Stimulated activated CD4-positive, alpha-beta T cell treated with anti-CD3 and anti-CD28 coated beads, Interleukin-4, amount 100 ng/mL, for 24 hours (primary cell): ENCODE measurements at places on chromosomes 6 and 20.

DNA sequence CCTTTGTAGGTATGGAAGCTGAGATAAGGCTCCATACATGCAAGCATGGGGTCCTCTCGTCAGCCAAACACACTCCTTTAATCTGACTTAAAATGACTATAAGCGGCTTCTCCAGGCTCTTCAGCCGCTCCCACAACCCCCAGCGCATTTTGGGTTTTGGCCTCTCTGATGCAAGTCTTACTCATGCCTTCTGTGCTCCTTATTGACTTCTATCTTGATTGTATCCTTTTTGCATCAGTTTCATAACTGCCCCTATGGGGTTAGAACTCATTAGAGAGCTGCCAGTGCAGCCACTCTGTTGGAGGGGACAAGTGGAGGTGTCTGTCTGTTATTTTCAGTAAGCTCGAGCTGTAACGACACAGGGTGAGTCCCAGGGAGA, 70.1 kb upstream of the TAB2 start:
- no peak for DNase-seq

- DNase-seq, result no peak
These were observed 173.2 kb upstream of the MARCKS start for GRCh38 chr6:113683968-113684367.

- DNase-seq, result no peak
These were observed 137.2 kb upstream of the PRND start for GRCh38 chr20:4584510-4584909.

GRCh38 chr6:24844903-24845302, 46.2 kb upstream of the ARMH2 start:
- no peak for DNase-seq

DNA sequence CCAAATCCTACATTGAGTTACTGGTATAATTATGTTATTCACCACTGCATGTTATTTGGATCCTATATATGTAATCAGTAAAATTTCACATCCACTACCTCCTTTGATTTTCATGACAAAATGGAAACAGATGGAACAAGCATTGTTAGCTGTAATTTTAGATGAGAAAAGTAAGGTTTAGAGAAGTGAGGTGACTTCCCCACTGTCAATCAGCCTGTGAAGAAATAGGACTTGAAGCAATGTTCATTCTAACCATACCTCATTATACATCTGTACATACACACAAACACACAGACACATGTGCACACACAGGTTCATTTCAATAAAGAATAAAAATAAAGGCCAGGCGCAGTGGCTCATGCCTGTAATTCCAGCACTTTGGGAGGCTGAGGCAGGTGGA, 23.7 kb upstream of the QKI start:
- DNase-seq, result no peak

DNA sequence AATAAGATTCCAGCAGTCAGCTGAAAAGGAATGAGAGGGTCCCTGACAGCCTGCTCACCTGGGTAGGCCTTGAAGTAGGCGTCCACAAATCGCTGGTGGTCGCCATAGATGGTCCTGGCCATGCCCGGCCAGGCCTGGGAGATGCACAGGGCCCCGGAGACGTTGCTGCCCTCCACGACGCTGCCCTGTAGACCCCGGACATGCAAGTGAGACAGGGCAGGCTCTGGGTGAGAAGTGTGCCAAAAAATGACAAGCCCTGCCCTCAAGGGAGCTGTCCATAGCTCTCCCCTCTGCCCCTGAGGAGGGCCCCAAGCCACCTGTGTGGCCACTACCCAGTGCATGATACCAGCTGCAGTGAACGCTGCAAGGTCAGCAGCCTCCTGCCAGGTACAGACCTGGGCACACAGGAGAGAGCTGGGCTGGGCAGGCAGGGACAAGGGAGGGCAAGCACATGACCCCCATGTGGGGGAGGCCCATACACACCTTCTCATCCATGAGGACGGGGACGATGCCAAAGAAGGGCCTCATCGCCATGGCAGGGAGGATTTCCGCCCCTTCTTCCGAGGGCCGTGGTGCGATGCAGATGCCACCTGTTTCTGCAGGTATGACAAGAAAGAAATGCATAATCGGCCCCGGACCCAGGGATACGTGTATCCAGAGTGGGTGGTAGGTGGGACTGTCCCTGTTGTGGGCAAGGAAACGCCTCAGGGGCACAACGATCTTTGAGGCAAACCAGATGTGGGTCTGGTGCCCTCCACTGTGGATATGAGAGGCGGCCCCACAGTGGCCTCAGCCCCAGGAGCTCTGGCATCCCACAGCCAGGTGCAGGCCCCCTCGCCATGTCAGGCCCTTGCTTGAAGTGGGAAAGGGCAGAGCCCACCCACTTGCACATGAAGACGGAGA, 21.2 kb upstream of the APMAP start:
- no peak for DNase-seq

GRCh38 chr6:38603496-38603895, 36.2 kb downstream of the BTBD9 start:
- DNase-seq, result no peak

DNA sequence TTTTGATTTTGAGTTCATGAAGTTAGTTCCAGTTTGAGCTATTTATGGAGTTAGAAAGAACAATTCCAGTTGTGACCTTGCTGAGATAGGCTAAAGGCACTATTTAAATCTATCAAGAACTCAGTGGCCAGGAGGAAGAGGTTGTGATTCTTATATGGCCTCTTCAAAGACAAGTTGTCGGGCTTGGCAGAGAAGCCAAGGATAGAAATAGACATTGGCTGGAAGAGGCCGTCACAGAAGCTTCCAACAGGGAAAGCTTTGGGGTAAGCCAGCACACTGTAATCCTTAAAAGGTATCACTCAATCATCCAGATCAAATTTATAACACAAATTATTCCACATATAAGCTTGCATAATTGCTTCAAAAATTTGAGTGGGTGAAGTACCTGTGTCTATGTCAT, 286.1 kb downstream of the SYNE1 start:
- DNase-seq, result no peak

DNA sequence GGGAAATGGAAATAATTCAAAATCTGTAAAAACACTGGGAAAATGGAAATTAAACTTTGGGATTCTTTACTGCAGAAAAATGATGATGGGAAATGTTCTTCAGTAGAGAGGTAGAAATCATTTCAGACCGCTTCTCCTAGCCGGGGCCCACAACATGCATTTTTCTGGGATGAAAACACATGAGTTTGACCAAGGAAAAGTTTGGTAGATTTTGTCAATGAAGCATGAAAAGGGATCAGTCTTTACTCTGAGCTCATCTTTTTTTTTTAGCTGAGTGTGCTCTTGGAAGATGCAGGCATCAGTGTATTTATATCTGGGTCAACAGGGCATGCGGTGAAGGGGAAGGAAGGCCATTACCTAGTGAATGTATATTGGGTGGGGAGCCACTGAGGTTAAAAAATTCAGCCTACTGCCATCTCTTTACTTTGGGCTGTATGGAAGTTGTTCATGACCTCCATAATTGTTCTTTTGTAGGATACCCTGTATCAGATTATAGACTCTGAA, 36.8 kb downstream of the PLCB1 start:
- DNase-seq, result no peak

DNA sequence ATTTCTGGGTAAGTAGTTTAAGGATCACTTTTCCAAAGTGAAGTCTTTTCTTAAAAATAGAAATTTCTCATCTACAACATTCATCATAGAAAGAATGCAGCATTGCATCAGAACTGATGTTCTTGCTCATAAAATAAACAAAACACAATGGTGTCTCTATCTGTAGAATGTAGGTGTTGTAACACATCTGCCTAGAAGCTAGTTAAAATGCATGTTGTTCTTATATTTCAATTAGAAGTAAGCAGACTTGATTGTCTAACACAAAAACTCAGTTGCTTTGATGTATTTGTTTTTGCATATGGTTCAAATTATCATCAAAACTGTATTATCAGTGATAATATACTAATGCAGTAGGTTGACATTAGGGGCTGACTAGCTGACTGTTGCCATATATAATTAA, 654.7 kb upstream of the FLRT3 start:
- no peak for DNase-seq

- DNase-seq, result no peak
These were observed 2.8 kb upstream of the MAPK13 start for GRCh38 chr6:36127462-36128016.
